ENCODE measurements at places on chromosomes 1 and 21.

GRCh38 chr1:115976062-115976920 lies at the start of gene SLC22A15:
Gene SLC22A15 (plus strand): TSS chr1:115976513. CDS start chr1:115976628, 115 bp downstream.
- DNase-seq = no peak

GRCh38 chr21:26565111-26565510 lies 8.0 kb downstream of the CYYR1 start:
- no peak for DNase-seq

DNA sequence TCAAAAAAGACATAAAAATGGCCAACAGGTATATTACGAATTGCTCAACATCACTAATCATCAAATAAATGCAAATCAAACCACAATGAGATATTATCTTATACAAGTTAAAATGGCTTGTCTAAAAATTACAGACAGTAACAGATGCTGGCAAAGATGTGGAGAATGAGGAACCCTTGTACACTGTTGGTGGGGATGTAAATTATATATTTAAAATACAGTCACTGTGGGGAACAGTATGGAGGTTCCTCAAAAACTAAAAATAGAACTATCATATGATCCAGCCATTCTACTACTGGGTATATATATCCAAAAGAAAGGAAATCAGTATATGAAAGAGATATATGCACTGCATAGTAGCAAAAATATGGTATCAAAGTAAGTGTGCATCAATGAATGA lies 1037.2 kb upstream of the B3GALT2 start:
- DNase-seq = no peak

- DNase-seq = no peak
These were observed 2.6 kb downstream of the TAS1R3 start for GRCh38 chr1:1333551-1334241.

DNA sequence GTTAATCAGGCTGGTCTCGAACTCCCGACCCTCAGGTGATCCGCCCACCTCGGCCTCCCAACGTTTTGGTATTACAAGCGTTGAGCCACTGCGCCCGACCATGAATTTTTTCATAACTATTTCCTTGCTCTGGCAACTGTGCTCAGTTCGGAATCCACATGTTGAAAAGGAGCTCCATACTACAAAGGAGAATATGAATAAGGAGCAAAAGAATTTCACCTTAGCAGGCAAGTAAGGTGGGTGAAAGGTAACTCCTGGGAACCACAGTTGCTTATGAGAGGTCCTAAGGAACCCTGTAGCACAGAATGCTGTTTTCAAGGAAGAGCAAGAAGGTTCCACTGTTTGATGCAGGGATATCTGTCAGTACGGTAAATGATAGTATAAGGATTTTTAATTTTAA lies 29.9 kb upstream of the NADK start:
- DNase-seq = no peak

DNA sequence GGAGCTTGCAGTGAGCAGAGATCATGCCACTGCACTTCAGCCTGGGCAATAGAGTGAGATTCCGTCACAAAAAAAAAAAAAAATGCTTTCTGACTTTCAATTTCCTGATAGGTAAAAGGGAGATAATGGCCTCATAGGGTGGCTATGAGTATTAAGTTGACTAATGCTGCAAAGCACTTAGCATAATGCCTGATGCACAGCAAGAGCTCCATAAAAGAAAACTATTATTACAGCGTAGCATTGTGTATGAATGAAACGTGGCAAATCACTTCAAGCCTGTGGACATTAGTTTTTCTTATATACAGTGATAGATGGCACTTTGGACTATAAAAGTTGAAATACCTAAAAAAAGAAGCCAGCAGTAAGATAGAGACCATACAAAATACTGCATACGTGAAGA lies 16.8 kb downstream of the FNDC7 start:
- no peak for DNase-seq

- no peak for DNase-seq
These were observed 164.8 kb upstream of the COL6A1 start for GRCh38 chr21:45816794-45817193.

- no peak for DNase-seq
These were observed 38.8 kb upstream of the ADORA3 start for GRCh38 chr1:111542187-111542586.
